ENCODE measurements at places on chromosomes 16 and 17.
A peak's percentile ranks its signal among the peaks of the same experiment; 100 is the strongest.

DNA sequence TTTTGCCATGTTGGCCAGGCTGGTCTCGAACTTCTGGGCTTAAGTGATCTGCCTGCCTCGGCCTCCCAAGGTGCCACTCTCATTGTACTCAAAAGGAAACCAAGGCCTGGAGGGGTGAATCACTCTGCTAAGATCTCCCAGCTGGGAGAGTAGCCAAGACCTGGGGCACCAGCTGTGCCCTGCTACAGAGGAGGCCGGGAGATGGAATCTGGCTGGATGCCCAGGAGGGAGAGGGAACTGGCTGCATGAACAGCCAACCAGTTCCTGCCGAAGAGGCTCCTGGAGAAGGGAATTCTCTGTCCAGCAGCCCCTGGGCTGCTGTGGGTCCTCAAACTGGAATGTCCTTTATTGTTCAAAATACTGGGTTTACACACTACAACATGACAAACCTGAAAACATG is 238.7 kb upstream of the CIBAR2 start:
- DNase-seq: peak; percentile 96

GRCh38 chr17:15185625-15185991 is 79.5 kb downstream of the PMP22 start:
- DNase-seq: peak; percentile 81

DNA sequence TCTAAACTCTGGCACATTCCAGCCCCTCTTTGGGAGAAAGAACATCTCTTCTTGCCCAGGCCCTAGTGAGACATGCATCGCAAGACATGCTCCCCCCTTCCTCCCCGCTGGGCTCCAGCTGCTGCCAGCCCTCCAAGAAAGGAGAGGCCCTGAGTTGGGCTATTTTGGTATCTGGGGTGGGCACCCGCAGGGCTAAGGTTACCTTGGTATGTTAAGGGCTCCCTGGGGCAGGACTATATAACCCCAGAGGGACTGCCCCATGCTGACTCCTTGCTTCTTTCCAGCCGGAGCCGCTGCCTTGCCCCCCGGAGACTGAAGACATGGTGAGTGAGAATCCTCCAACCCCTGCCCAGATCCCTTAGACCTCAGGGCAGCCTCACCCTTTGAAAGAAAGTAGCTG is at the start of gene MYL11:
Gene MYL11 (plus strand): TSS at position 265 of the 400 bp plus-strand sequence. CDS start 56 bp downstream, at position 321.
- DNase-seq: no peak

DNA sequence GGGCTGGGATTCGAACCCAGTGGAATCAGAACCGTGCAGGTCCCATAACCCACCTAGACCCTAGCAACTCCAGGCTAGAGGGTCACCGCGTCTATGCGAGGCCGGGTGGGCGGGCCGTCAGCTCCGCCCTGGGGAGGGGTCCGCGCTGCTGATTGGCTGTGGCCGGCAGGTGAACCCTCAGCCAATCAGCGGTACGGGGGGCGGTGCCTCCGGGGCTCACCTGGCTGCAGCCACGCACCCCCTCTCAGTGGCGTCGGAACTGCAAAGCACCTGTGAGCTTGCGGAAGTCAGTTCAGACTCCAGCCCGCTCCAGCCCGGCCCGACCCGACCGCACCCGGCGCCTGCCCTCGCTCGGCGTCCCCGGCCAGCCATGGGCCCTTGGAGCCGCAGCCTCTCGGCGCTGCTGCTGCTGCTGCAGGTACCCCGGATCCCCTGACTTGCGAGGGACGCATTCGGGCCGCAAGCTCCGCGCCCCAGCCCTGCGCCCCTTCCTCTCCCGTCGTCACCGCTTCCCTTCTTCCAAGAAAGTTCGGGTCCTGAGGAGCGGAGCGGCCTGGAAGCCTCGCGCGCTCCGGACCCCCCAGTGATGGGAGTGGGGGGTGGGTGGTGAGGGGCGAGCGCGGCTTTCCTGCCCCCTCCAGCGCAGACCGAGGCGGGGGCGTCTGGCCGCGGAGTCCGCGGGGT is at the start of gene CDH1:
Gene CDH1 (plus strand): TSS at position 247 of the 684 bp plus-strand sequence. CDS start 124 bp downstream, at position 371.
- no peak for DNase-seq

DNA sequence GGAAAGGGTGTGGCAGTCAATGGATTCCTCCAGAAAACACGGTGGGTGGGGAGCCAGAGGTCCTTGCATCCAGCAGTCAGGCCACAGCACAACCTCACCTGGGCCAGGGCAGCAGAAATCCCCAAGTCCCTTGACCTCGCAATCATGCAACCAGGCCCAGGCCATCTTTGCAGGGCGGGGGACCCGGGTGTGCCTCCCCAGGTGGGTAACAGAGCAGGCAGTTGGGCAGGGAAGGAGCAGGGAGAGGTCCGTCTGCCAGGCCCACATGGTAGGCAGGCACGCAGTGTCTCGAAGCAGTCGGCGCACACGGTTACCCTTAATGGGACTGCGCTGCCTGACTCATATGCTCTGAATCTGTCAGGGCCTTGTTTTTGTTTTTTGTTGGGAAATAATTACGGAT is 153.0 kb downstream of the RBFOX3 start:
- no peak for DNase-seq

Measured in fibroblast of upper back skin (primary cell).